Effector memory CD4-positive, alpha-beta T cell (primary cell): ENCODE measurements at places on chromosomes 3 and 15.

DNA sequence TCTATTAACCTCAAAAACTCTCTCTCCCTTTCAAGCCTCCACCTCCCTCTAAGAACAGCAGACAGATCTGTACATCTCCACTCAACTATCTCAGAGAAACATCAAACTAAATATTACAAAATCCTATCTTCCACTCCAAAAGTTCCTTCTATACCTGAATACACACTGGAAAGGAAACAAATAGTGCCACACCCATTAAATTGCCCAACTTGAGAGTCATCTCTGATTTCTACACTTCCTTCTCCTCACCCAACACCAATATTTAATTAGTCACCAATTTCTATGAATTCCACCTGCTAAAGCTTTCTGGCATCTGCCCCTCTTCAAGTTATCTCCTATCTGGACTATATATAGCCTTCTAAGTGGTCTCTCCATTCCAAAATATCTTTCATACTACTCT, 65.8 kb downstream of the PEAK1 start:
- DNase-seq = no peak
- H3K27me3 ChIP-seq = no peaks in the 10 kb centered on the region
- no peak overlapping the region for H3K4me3 ChIP-seq
- no peak overlapping the region for H3K27ac ChIP-seq
- H3K4me1 ChIP-seq = no peaks in the 10 kb centered on the region

DNA sequence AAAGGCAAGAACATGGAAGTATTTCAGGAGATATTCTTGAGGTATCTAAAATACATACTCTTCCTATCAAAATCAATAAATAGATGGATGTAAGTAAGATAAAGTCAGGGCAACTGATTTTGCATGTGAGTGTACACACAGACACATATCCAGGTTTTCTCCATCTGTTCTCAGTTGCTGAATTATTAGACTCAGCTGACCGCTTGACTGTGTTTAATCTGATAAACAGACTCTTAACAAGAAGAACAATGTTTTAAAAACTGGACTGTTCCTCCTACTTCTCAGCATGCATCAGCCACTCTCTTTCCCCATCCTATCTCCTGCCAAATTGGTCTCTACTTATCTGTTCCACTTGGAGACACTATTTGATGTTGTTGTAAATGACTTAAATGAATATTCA, 73.5 kb downstream of the GOLGA8G start:
- H3K27me3 ChIP-seq = peaks cover 3% of the 10 kb centered on the region
- no peaks in the 10 kb centered on the region for H3K4me1 ChIP-seq
- H3K36me3 ChIP-seq = no peaks in the 10 kb centered on the region
- no peak overlapping the region for H3K27ac ChIP-seq
- DNase-seq = no peak
- no peak overlapping the region for H3K4me3 ChIP-seq

DNA sequence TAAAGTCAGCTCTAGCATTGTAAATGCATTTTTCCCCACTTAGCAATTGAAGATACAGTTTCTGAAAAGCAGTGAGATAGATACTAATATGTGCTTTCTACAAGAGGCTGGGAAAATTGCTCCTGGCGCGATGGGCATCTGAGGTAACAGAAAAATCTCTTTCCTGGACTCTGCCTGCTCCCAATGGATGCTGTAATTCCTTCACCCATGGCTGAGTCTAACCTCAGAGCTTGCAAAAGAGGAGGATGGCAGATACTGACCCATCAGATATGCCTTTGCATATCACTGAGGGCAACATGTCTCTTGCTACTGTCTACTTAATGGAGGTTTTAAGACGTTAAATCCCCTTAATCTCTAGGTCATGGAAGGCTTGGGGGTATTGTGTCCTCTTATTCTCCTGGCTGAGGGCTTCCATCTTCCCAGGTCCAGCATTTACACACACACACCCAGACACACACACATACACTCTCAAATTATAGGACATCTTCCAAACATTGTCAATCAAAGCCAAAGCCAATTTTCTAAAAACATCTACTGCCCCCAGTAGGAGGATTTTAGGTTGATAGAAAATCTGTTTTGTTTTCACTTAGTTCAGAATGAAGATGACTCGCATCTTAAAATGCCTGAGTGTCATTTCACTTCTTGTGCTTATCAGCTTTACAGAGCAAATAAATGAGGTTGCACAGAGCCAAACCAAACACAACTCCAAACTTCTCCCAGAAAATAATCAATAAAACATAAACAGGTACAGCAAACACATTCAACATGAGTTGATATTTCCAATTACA, 2.4 kb downstream of the TRPM1 start:
- H3K36me3 ChIP-seq = no peaks in the 10 kb centered on the region
- no peak overlapping the region for H3K27ac ChIP-seq
- DNase-seq = no peak

- no peaks in the 10 kb centered on the region for H3K4me1 ChIP-seq
- H3K27me3 ChIP-seq = no peaks in the 10 kb centered on the region
- no peak for DNase-seq
- no peak overlapping the region for H3K27ac ChIP-seq
- no peaks in the 10 kb centered on the region for H3K36me3 ChIP-seq
- no peak overlapping the region for H3K4me3 ChIP-seq
These were observed 21.4 kb downstream of the LMCD1 start for GRCh38 chr3:8523041-8523440.

DNA sequence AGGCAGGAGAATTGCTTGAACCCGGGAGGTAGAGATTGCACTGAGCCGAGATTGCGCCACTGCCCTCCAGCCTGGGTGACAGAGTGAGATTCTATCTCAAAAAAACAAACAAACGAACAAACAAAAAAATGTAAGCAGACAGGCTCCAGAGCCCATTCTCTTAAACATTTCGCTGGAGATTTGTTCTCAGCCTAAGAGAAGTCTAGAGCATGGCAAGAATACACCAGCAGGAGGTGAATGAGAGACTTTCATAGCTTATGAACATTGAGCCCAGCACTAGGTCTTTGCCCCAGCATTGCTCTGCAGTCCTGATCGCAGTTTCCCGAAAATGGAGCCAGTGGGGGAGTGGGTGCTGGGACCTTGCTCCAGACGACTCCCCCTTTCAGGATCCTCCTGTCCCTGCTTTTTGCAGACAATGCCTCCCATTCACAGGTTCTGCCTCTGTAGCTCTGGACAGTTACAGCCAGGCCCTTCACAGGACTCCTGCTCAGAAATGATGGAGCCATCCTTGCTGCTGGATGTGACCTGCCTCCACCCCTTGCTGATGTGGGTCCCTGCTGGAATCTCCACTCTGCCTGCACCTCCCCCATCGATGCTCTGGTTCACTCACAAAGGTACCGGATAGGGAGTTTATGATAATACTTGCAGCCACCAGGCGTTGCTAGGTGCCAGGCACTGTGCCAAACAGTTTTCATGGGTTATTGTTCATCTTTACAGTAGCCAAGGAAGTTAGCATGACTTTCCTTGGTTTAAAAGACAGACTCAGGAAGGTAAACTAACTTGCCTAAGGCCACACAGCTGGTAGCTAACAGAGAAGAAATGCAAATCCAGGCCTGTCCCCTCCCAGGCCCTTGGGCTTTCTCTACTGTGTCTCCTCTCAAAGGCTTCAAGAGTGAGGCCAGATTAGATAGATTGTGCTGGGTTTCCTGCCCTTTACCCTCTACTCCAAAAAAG, 329.7 kb upstream of the TLE3 start:
- H3K27ac ChIP-seq = no peak overlapping the region
- no peak for DNase-seq
- no peak overlapping the region for H3K4me3 ChIP-seq
- peaks cover 18% of the 10 kb centered on the region for H3K4me1 ChIP-seq

DNA sequence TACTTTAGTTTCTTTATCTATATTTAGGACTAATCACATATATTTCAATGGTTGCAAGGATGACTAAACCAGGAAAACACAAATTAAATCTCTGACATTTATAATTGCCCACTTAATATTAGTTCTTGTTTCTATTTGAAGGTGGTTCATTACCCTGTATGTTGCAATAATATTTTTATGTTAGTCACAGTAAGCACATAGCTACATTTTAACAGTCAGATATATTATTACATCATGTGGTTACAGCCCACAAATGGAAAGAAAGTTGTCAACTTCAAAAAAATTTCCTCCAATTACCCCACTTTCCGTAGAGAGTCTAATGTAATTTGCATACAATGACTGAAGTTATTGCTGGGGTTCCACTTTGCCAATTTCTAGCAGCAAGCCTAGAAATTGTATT, 114.6 kb downstream of the TUSC7 start:
- H3K36me3 ChIP-seq = no peaks in the 10 kb centered on the region
- no peak overlapping the region for H3K4me3 ChIP-seq
- H3K27ac ChIP-seq = no peak overlapping the region
- DNase-seq = no peak

- H3K27ac ChIP-seq = no peak overlapping the region
- H3K36me3 ChIP-seq = no peaks in the 10 kb centered on the region
- H3K4me3 ChIP-seq = no peak overlapping the region
- no peak for DNase-seq
These were observed 18.5 kb downstream of the GLDN start for GRCh38 chr15:51359981-51360380.

DNA sequence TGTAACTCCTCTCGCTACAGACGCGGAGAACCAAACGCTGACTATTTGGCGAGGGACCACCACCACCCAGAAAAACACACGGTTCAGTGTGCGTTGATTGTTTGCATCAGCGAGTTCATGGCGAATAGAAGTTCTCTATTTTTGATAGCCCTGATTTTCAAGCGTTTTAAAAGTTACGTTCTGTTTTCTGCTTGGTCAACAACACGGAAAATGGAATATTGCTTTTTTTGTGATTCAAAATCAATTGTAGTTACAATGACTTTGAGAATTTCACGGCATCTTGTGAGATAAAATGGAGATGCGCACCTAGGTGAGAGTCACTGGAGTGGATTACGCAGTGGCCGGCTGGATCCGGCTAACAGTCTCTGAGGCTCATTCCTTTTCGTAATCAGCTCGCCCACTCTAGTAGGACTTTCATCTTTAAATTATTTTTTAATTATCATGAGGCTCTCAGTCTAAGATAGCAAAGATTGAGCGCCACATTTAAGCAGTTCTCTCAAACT, 54.8 kb downstream of the CCDC54 start:
- H3K27me3 ChIP-seq = no peaks in the 10 kb centered on the region
- H3K4me1 ChIP-seq = peaks cover 15% of the 10 kb centered on the region
- no peaks in the 10 kb centered on the region for H3K36me3 ChIP-seq
- peak overlapping the region; percentile 80 for H3K4me3 ChIP-seq
- H3K27ac ChIP-seq = no peak overlapping the region

DNA sequence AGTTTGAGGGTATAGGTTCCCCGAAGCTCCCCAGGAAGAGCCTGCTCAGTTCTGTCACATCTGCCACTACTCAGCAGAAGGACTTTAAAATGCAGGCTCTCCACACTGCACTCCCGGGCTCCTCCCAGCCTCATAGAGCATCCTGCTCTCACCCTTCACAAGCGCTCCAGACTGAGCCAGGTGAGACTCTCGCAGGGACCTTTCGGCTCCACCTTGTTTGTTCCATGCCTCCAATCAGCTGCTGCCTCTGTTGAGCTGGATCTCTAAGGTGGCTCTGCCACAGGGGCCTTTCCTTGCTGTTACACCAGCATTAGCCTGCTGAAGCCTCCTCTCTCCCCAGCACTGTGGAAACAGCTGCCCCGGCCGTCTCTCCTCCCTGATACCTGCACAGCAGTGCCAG, 56.1 kb downstream of the SLCO3A1 start:
- peaks cover under 1% of the 10 kb centered on the region for H3K4me1 ChIP-seq
- H3K36me3 ChIP-seq = no peaks in the 10 kb centered on the region
- no peak overlapping the region for H3K4me3 ChIP-seq

- no peak for DNase-seq
- no peaks in the 10 kb centered on the region for H3K27me3 ChIP-seq
- no peak overlapping the region for H3K4me3 ChIP-seq
- H3K36me3 ChIP-seq = no peaks in the 10 kb centered on the region
- no peak overlapping the region for H3K27ac ChIP-seq
These were observed 69.3 kb downstream of the MESD start for GRCh38 chr15:80920271-80920699.
